ENCODE measurements at places on chromosomes 6 and 20. TPM values are rescaled to one million over a fixed set of nuclear protein-coding genes. Genes with fewer than 3 reads are reported as not detected.
A peak's percentile ranks its signal among the peaks of the same experiment; 100 is the strongest.

DNA sequence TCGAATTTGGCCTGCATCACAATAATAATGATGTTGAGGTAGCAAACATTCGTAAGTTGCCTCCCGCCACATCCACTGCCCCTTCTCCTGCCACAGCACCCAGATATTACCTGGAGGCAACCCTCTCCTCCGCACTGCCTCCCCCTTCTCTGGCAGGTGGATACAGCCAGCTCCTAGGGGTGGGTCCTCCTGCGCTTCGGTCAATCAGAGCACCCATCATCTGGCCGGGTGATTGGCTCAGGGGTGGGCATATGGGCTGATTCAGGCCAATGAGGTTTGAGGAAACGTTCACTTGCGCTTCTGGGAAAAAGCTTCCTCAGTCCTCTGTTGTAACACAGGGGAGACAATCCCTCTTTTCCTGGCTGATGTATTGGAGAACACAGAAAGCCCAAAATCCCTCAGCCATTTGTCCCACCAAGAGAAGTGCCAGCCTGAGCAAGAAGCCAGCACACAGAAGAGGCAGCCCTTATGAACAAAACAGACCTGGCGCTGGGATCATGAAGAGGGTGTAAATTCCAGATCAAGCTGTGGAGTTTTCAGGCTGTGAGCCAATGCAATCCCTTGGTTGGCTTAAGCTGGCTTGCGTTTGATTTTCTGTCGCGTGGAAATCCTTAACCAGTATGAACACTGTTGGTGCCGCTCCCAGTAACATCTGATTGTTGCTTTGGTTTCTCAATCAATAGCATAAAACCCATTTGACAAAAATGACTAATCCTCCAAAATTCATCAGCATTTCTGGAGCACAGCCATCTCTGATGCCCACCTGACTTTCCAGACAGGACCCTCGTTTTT lies 82.2 kb downstream of the PRDM1 start:
- DNase-seq, result no peak

SLC22A7 gene
- not detected for total RNA-seq

DNA sequence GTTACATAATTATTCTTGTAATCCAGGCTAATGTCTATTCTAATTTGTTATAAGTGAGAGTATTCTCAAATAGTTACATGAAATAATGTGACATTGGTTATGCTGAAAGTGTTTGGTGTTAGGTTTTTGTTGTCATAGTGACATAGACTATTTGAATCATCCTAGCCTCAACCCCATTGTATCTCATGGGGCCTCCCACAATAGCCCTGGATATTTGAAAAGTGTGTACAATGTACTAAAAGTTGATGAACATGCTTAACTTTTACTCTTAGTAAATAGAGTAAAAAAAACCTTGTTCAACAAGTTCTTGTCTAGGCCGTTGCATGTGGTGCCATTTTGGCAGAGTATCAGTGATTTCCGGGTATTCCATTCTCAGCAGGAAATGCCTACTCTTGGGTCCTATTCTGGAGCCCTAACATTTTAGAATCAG lies 83.0 kb downstream of the RTN4IP1 start:
- DNase-seq, result no peak

DNA sequence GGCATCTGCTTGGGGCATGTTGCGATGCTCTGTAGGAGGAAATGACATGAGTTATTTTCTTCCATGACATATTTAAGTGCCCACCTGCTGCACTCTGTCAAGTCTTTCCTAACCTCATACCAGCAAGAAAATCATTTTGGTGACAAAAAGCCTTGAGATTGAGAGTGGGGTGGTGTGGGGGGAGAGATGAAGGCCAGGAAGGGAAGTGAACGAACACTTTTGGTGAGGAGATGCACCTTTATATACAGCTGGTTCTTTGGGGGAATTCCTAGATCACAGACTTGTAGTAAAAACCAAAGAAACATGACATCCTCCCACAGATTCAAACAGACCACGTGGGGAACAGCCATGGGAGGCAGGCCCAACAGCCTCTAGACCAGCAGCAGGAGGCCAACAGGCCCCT lies 26.1 kb downstream of the NCOA5 start:
- peak; percentile 73 for DNase-seq

GRCh38 chr20:54111460-54111859 lies 41.1 kb upstream of the BCAS1 start:
- no peak for DNase-seq

DNA sequence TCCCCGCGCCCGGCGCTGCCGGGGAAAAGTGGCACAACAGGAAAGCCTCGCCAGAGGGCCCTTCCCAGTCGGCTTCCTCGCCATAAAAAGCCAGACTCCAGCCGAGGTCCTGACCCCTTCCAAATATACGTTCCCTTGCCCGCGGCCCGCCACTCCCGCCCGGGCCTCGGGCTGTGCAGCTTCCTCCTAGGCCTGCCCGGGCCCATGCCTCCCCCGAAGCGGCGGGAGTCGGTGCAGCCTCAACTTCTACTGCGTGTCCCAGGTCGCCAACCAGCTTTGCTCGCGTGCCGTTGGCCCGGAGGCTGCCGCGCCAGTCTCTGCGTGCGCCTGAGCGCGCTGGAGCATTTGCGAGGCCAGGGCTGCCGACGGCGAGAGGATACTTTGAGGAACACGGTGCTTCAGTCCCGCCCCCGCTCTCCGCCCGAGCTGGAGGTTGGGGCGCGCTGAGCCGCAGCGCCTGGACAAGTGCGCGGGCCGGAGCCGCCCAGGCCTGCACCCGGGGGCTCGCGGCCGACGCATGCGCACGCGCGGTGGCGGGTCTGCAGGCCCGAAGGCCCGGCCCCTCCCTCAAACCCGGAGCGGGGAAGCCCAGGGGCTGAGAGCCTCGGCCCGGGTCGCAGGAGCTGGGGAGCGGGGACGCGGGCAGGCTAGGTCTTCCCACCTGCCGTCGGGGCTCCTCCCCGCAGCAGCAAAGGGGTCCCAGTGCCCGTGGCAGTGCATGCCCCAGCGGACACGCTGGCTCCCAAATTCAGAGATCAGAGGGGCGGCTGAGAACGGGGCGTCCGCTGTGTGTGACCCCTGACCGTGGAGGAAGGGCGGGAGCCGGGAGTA lies 10.2 kb downstream of the FOXC1 start:
- DNase-seq, result no peak

CDSN gene
- total RNA-seq, result not detected

DNA sequence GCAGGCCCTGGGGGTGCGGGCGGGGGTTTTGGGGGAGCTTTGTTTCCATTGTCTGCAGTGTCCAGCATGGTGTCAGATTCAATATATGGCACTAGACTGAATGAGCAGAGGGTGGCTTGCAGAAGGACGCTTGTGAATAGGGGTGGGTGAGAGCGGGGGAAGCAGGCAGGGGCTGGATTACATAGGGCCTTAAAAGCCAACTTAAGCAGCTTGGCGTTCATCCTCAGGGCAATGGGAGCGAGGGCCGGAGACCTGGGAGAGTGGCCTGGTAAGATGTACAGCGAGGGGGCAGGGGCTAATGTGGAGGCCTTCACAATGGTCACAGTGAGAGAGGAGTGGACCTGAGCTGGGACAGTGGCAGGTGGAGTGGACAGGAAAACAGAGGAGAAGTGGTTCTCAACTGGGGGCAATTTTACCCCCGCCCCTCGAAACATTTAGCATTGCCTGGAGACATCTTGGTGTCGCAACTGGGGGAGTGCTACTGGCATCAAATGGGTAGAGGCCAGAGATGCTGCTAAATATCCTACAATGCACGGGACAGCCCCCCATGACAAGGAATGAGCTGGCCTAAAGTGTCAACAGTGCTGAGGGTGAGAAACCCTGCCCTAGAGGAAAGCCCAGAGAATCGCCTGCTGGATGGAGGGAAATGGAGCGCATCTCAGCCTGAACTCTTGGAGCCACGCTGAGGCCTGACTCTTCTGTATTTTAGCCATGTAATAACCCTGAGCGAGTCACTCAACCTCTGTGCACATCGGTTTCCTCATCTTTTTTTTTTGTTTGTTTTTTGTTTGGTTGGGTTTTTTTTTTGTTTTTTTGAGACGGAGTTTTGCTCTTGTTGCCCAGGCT lies 15.1 kb upstream of the BAK1 start:
- DNase-seq, result no peak

SLC25A27 gene
- total RNA-seq, result 0.33 TPM

GRCh38 chr6:2434116-2434515 lies 188.7 kb upstream of the GMDS start:
- no peak for DNase-seq

DNA sequence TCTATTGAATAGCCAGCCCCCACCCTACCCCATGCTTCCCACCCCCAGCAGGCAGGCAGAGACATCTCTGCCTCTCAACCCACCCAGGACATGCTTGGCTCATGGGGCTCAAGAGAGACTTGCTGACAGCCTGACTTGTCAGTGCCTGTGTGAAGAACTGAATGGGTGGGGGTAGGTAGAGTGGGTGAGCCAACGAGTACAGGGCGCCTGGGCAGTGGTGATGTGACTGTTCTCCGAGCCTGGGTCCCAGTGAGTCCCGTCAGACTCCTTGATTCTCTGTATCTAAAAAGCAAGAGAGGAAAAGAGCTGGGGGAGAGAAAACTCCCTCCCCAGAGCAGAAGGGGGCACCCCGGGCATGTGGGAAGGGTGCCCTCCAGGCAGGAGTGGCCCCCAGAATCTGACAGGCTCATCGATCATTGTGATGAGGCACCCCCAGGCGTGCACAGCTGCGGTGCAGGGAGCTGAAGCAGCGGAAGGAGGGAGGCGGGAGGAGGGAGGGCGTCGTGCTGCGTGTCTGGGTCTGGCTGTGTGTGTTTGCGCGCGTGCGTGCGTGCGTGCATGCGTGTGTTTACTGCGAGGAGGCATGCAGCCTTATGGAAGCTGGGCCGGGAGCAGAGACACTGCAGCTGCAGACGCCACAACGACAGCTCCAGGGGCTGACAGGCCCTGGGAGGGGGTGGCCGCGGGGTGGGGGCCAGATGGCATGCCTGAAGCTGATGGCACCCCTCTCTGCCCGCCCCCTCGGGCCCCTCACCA lies 40.2 kb downstream of the FOXP4 start:
- no peak for DNase-seq

TGM3 gene
- not detected for total RNA-seq

CCN6 gene
- not detected for total RNA-seq

DNA sequence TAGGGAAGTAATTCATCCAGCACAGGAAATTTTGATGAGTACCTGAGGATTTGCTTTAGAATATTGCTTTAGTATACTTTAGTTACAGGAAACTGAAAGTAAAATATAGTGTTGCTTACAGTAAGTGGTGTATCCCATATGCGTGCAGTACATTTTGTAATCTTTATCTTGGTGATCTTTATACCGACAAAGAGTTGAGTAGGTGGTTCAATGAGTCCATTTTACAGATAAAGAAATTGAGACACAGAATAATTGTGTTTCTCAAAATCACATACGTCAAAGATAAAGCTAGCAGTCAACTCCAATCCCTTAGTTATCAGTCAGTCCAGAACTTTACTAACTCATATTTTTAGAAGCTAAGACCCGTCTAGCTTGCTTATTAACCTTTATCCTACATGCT lies 65.8 kb upstream of the E2F3 start:
- no peak for DNase-seq

TGM2 gene
- 0.13 TPM for total RNA-seq

DNA sequence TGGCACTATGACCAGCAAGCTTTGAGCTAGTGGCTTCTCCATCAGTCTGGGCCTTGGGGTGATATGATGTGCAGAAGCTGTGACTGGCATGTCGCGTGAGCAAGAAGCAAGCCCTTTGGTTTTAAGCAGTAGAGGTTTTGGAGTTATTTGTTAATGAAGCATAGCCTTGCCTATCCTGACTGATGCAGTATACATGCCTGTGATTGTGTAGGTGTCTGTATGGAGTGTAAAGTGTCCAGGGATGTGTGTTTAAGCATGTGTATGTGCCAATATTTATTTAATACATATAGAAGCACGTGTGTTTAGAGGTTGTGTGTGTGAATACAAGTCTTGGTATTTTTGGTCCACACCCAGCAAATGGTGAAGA lies 61.0 kb upstream of the CCDC167 start:
- no peak for DNase-seq

- no peak for DNase-seq
Observed at GRCh38 chr6:35386989-35387388, 44.6 kb downstream of the PPARD start.

SLC17A1 gene
- total RNA-seq, result not detected

DNA sequence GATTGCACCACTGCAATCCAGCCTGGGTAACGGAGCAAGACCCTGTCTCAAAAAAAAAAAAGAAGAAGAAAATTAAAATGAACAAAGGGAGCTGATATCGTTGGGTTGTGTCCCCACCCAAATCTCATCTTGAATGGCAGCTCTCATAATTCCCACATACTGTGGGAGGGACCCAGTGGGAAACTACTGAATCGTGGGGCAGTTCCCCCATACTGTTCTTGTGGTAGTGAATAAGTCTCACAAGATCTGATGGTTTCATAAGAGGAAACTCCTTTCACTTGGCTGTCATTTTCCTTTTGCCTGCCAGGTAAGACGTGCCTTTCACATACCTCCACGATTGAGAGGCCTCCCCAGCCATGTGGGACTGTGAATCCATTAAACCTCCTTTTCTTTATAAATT lies 149.4 kb downstream of the PREX1 start:
- no peak for DNase-seq

DNA sequence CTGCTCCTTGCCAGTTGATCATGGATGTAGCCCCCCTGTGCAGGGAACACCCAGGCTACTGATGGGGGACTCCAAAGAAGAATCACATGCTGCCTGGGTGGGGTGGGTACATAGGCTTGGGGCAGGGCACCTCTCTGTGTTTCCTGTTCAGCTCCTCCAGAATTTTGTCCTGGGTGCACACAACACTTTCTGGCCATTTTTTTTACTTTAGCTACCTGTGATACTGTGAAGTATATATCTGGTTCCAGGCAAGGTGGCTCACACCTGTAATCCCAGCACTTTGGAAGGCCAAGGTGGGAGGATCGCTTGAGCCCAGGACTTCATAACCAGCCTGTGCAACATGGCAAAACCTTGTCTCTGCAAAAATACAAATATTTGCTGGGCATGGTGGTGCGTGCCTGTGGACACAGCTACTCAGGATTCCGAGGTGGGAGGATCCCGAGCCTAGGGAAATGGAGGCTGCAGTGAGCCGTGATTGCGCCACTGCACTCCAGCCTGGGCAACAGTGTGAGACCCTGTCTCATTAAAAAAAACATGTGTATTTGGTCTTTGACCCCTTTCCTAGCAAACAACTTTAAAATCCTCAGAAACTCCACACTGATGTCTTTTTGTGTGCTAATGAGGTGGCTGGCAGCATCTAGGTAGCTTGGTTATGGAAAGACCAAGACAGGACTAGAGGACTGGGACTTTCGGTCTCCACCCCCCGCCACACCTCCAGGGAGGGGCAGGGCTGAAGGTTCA lies 14.1 kb downstream of the SLC4A11 start:
- no peak for DNase-seq

- DNase-seq, result no peak
Observed at GRCh38 chr6:42118162-42119001, 24.0 kb downstream of the C6orf132 start.

All from SJCRH30 (cell line).